CD4-positive, alpha-beta T cell treated with Interferon alpha-2 for 1 hour (primary cell): ENCODE measurements at places on chromosomes 4 and X.

- no peak for DNase-seq
Observed at GRCh38 chr4:86957215-86957614, 22.4 kb downstream of the AFF1 start.

DNA sequence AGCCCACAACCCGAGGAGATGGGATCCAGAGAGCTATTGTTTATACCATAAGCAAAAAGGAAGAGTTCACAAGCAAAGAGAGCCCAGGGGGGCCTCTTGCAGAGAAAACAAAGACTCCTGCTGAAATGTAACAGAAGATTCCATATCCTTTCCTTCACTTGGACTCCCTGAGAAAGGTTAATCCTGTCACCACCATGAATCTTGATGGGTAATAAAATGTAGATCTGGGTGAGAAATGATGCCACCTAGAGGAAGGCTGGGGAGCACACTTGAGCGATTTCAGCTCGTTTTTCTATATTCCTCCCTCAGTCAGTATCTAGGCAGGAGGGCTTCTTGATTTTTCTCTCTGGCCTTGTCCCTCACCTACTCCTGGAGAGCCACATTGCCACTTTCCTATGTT lies 10.2 kb upstream of the KCNE5 start:
- DNase-seq: peak; percentile 17

- no peak for DNase-seq
Observed at GRCh38 chr4:188660796-188661195, 521.6 kb downstream of the TRIML1 start.

GRCh38 chrX:43559644-43560043 lies 96.5 kb upstream of the MAOA start:
- peak; percentile 36 for DNase-seq

DNA sequence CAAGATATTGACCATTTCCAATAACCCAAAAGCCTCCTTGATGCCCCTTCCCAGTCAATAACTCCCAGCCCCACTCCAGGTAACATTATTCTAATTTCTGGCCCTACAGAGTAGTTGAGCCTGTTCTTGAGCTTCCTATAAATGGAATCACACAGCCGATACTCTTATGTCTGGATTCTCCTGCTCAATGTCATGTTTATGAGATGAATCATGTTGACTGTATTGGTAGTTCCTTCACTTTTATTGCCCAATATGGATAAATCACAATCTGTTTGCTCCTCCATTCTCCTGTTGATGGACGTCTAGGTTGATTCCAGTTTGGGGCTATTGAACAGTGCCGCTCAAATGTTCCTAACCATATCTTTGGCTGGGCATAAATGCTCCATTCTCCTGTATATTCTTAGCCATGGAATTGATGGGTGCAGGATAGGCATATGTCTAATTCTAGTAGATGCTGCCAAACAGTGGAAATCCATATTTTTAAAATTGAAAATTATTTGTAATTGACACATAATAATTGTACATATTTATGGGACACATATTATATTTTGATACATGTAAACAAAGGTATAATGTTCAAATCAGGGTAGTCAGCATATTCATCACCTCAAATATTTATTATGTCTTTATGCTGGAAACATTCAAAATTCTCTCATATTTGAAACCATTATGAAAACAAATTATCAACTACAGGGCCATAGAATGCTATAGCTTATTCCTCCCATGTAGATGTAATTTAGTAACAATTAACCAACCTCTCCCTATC lies 40.5 kb upstream of the SLC2A9 start:
- no peak for DNase-seq

DNA sequence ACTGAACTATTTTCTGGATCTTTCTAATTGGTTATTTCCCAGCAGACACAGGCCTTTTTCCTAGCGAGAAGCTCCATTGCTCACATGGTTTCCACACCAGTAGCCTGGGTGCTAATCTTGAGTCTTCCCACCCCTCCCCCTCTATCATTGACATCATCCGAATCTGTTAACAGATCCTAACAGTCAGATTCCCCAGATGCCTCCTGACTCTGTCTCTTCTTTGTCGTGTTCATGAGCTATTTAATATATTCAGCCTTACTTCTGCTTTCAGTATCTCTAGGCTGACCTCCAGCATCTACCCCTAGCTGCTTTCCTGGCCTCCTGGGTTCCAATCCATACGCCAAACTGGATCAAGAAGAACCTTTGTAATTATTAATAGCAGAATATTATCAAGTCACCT lies 85.0 kb downstream of the CLNK start:
- DNase-seq: no peak

- no peak for DNase-seq
Observed at GRCh38 chrX:21870494-21870893, 14.7 kb downstream of the YY2 start.

GRCh38 chr4:148539387-148539786 lies 97.2 kb upstream of the NR3C2 start:
- DNase-seq: no peak

GRCh38 chr4:149985981-149986380 lies 92.3 kb upstream of the DCLK2 start:
- no peak for DNase-seq

- no peak for DNase-seq
Observed at GRCh38 chrX:103774070-103774642, 2.5 kb upstream of the PLP1 start.

DNA sequence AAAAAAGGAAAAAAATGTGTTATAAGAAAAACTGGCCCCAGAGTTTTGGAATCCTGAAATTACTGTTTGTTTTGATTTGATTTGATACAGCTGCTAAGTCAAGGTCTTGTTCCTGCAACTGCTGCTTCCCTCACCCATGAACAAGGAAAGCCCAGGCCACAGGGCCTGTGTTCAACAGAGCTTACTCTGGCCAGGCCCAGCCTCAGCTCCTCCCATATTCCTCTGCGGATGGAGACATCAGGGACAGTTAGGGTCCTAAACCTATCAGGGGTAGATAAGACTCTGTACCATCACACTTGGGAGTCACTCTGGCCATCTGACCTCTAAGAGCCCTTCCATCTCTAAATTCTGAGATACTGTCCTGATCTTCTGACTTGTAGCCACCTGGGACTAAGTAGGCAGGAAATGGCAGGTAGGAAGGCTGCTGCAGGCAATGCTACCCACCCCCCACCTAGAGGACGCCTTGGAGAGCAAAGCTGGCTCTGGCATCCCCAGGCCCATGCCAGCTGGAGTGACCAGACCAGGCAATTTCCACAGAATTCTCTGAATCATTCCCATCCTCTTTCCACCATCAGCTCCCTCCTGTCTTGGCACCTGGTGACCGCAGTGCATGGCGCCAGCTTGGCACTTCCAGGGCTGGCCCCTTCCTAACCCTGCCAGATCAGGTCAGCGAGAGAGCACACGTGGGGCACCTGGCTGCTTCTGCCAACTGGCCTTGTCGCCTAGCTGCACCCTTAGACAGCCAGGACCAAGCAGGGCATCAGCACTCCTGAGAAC lies 58.0 kb upstream of the TMEM33 start:
- no peak for DNase-seq

- no peak for DNase-seq
Observed at GRCh38 chrX:104564921-104565703, 887 bp upstream of the IL1RAPL2 start.

GRCh38 chrX:18617407-18617750 lies 54.5 kb downstream of the RS1 start:
- DNase-seq: no peak
